ENCODE measurements at places on chromosomes 7 and 10.

DNA sequence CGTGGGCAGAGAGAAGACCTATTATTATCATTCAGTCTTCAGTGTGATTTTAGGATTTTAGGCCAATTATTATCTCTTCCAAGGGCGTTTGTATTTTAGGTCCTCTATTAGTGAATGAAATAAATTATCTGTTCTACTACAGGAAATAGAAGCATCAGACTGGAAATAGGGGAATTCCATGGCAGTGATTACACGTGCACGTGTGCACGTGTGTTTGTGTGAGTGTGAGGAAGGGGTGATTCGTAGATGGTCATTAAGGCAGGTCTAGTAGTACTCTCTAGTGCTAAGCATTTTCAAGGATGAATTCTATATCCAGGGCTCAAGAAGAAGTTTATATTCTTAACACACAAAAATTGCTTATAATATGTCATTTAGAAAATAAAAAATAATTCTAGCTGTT lies 623.2 kb downstream of the GATA3 start:
- no peak for DNase-seq

- DNase-seq, result no peak
Observed at GRCh38 chr7:120588416-120588815, 269.5 kb downstream of the TSPAN12 start.

DNA sequence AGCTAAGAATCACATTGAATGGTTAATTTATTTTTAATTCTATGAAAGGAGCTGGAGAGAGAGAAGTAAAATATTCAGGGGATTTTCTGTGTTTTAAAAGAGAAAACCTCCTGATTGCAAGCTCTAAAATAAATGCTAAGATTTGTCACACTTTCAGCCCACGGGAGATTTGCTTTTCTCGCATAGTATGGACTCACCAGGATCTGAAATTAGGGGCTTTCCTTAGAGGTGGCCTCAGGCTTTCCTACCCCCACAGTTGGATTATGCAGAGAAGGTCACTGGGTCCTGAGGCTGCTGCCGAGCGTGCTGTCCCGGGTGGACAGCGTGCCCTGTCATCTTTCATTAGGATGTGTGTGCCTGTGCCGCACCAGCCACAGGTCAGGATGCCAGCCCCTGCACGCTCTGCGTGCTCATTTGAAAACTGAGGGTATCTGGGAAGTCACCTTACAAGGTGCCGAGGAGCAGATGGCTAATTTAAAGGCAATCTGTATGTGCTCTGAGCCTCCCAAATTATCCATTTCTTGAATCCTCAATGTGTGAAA lies 258.8 kb downstream of the CELF2 start:
- DNase-seq, result no peak

GRCh38 chr7:127678337-127678736 lies 26.3 kb downstream of the SND1 start:
- DNase-seq, result no peak

DNA sequence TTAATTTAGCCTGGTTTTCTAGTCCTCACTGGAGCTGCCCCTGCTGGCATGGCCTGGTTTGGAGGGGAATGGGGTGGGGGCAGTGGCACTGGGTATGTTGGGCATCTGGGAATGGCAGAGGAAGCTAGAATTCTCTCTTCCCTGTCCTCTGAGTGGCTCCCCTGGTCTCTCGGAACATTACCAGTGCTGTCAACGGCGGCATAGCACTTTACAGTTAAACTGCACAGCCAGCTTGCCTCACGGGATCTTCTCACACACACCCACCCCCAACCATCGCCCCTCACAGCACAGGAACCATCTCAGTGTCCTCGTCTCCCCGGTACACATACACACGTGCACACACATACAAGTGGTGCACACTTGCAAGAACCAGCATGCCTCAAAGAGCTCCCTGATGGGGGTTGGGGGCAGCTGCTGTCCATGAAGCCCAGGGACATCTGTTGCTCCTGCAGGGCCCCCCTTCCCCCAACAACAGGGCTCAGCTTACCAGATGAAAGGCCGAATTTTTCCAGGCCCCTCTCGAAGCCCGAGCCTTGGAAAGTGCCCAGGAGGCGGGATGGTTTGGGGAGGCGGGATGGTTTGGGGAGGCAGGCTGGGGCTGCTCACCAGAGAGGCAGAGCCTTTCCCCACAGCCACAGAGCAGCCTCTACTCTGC lies 41.0 kb downstream of the TSPAN15 start:
- peak; percentile 28 for DNase-seq

GRCh38 chr10:17029581-17030271 lies 99.9 kb downstream of the CUBN start:
- DNase-seq, result no peak

DNA sequence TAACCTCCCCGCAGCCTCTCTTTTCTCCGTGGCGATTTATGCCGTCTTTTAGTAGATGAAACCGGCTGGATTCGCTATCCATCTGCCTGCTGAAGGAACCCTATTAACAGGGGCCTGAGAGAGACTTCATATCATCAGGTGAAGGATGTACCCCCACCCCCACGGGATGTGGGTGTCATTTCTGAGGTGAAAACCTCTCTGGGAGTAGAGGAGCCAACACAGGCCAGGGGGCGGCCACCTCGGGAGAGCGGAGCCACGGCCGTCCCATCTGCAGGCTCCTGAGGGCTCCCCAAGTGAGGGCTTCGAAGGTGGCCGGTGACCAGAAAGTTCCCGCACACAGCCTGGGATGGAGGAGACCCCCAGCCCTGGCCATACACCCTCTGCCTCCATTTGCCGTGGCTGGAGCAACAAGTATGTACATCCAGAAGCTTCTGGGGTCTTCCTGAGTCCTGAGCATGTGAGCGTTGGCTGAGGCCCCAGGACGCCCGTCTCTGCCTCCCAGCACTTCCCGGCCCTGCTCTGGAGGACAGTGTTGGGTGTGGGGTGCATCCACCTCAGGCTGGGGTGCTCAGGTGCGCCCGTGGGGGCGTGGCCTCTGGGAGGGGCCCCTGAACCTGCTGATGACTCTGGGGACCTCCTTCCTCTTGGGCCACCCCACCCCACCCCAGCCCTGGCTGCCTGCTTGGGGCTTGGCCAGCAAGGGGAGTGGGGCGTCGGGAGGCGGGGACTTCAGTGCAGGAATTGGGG lies 84.7 kb downstream of the NKX6-2 start:
- no peak for DNase-seq

DNA sequence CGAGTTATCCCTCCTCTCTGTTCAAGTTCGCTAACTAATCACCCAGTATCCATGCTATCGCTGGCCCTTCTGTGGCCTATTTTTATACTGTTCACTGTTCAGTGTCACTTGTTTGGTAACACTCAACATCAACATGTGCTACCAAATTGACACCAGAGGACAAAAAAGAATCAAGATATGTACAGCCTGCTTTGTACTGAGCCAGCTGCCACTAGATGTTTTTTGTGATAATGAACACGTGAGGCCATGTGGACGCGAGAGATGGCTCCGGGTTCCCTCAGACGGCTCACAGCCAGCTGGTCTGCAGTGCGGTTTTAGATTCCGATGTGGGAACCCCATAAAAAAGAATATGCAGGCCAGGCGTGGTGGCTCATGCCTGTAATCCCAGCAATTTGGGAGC lies 21.2 kb downstream of the CAV1 start:
- no peak for DNase-seq

- DNase-seq, result no peak
Observed at GRCh38 chr7:23895666-23896096, 185.7 kb downstream of the STK31 start.

GRCh38 chr10:3010334-3010733 lies 57.0 kb upstream of the PFKP start:
- no peak for DNase-seq

GRCh38 chr7:141073641-141074161 lies at the start of gene TMEM178B:
TSS of gene TMEM178B (plus strand) at chr7:141074064.
- no peak for DNase-seq

- no peak for DNase-seq
Observed at GRCh38 chr10:11437391-11438142, 173.9 kb downstream of the USP6NL start.

GRCh38 chr7:43308913-43309705 lies 196.7 kb downstream of the HECW1 start:
- DNase-seq, result no peak

- DNase-seq, result no peak
Observed at GRCh38 chr10:62019013-62019684, 117.7 kb downstream of the ARID5B start.

DNA sequence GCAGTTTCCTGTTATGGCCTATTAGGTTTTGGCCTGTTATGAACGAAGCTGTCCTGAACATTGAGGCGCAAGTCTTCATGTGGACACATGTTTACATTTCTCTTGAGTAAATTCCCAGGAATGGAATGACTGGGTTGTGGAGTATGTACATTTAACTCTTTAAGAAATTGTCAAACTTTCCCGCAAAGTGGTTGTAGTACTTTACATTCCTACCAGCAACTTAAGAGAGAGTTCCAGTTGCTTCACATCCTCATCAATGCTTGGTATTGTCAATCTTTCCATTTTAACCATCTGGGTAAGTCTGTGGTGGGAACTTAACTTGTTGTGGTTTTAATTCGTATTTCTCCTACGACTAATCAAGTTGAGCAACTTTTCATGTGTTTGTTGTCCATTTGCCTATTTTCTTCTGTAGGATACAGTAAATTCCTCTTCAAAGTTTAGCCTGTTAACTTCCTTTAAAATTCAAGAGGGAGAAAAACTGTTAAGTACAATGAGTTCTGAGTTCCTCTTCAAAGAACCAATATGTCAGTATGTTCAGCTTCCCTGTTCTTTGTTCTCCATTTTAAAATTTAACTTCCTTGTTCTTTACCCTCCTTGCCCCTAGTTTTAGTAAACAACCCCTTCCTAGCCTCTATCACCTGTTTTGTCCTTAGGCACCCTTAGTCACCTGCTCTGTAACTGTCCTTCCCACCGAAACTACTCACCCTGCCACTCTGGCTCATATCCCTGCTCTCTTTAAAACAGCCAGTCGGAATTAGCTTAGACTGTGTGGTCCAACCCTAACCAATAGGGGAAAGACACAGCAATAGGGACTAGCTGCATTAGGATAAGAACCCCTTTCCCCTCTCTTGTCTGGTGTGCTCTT lies 74.0 kb downstream of the FAM241B start:
- DNase-seq, result no peak

GRCh38 chr7:12210179-12211053 lies 678 bp upstream of the TMEM106B start:
- peak; percentile 45 for DNase-seq

- DNase-seq, result peak; percentile 18
Observed at GRCh38 chr10:21516242-21517131, 9.0 kb downstream of the SKIDA1 start.

DNA sequence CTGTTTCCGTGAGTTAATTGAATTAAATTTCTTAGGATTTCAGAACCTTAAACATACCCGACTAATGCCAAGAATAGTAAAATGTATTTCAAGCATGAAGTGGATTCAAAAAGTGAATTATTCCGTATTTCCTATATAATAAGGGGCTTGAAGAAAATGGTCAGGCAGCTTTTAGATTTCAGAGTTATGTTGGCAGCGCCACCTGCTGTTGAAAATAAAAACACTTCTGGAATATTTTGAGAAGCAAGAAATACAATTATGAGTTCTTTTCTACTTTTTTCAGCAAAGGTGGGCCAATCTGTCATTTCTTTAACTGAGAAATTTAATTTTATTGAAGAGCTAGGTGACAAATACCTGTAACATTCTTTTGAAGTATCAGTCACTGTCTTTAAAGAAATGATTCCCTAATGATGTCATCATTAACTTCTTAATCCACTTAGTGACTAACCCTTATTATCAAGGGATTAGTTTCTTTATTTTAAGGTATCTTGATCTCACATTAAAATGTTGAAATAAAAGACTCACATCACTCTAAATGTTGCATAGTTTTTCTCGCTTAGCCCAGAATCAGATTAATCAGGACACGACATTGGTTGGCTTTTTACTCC lies 36.6 kb upstream of the AGR3 start:
- DNase-seq, result peak; percentile 43

DNA sequence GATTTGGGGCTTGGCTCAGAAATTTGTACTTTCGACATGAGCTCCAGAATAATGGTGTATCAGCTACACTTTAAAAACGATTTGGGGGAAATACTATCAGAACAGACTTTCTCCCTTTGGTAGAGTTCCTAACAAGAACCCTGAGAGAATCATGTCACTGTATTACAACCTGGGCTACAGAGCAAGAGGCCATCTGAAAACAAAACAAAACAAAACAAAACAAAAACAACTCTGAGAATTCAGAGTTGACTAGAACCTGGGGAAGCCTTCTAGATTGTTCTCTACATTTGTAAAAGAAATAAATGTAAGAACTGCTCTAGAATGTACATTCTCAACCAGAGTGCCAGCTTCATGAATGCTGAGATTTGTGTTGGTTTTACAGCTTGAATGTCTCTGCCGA lies 262.6 kb upstream of the SEMA3D start:
- no peak for DNase-seq

- no peak for DNase-seq
Observed at GRCh38 chr10:103507235-103508191, 14.0 kb downstream of the NEURL1 start.

DNA sequence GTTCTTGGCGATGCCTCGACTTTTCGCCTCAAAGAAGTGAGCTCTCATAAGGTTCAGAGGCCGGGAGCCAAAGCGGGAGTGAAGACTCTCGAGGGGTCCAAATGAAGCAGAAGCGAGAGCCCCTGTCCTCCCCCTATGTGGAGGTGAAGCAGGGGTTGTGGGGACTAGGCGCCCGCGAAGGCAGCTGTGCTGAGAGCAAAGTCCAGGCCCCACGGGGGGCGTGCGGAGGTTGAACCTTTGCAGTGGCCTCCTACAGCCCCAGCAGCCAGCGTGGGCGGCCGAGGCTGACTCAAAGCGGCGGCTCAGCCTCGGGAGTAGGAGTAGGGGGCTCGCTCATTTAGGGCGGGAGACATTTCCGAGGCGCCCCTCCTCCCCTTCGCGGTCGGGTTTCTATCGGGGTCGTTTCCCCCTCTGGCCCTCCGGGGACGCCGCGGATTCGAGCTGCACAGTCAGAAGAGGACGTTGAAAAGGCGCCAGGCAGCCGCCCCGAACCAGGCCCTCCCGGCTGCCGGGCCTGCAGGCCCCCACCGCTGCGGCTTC lies 553 bp upstream of the ADD3 start:
- no peak for DNase-seq

- DNase-seq, result no peak
Observed at GRCh38 chr7:17807242-17807641, 133.1 kb downstream of the SNX13 start.

DNA sequence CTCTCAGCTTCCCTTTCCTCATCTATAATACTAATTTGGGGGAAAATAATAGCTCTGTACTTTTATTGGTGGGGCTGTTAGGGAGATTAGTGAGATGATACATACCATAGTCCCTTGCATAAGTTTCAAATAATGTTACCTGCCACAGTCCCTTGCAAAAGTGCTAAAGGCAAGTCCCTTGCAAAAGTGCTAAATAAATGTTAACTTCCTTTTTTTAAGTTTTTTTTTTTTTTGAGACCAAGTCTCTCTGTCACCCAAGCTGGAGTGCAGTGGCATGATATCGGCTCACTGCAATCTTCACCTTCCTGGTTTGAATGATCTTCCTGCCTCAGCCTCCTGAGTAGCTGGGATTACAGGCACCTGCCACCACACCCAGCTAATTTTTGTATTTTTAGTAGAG lies 43.4 kb upstream of the SRGN start:
- no peak for DNase-seq

GRCh38 chr10:88525371-88526069 lies 57.6 kb downstream of the RNLS start:
- no peak for DNase-seq

All from NCI-H1694 treated with DMSO at 0.1 percent for 48 hours (cell line).